Aorta (tissue), 5 donors: ENCODE measurements at places on chromosomes 6 and 20. TPM values are rescaled to one million over a fixed set of nuclear protein-coding genes. Genes with fewer than 3 reads are reported as not detected.

Gene CCN5
- total RNA-seq: 59.4 TPM

Gene NKAPL
- 1.6 TPM for total RNA-seq

DNA sequence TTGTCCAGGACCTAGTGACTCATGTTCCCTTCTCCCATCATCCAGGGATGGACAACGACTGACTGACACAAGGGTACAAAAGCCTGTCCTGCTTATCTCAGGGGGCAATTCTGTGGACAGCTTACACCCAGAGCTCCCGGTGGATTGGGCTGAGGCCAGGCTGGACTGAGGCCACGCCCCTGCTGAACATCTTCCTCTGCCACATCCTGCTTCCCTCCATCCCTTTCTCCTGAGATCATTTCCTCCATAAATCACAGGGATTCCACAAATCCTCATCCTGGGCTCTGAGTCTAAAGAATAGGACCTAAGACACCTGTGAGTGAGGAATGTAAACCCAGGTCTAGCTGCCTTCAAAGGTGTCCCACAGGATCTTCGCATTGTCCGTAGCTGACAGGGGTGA lies 30.4 kb upstream of the RNF24 start:
- no peak for DNase-seq

Gene CYP24A1
- not detected for total RNA-seq

Gene VSX1
- total RNA-seq: not detected

DNA sequence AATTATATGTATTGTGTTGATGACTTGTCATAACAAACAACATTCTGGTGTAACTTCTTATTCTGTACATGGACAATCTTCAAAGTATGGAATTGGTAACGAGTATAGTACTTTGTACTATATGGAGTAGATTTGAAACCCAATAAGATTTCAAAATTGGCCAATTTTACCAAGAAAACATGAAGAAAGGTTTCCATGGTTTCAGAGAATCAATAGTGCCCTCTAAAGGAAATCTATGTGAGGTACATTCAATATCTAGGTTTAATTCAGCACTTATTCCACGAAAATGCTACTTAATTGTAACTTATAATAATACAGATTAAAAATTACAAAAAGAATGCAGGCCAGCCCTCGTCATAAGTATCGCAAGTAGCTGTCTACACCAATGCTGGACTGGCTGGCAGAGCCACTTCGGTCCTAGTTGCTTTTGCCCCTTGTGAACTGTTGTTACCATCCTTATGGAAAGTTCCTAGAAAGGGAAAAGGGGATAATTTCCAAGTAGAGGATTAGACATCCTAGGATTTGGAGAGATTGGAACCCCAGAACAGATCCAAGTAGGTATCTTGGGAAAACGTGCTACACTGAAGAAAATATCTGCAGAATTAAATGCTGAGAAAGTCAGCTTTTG lies 70.9 kb downstream of the LCA5 start:
- no peak for DNase-seq

Gene FOXP4
- 36.2 TPM for total RNA-seq

Gene TRIM15
- total RNA-seq: not detected

Gene PNLDC1
- total RNA-seq: not detected

Gene GOPC
- total RNA-seq: 21.2 TPM

DNA sequence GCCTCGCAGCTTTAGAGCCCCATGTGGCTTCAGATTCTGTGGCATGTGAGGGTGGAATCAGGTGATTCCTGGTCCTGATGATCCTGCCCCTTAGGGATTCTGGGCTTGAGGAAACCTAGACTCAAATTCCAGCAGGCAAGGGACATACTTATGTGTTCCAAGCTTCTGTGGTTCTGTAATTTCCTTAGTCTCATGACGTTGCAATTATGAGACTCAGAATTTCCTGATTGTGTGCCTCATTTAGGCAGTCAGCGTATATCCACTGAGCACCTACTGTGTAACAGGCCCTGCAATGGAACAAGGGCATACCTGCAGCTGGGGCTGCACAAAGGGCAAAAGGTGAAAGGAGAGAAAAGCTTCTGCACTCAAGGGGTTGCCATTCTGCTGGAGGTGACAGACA lies 11.6 kb upstream of the BPIFB4 start:
- no peak for DNase-seq

Gene SPTLC3
- 4.1 TPM for total RNA-seq

- peak; percentile 56 for DNase-seq
These were observed 2.3 kb downstream of the SLC2A4RG start for GRCh38 chr20:63741676-63742380.

Gene NKX2-2
- not detected for total RNA-seq

GRCh38 chr20:43939762-43940121 lies 25.1 kb downstream of the TOX2 start:
- no peak for DNase-seq

DNA sequence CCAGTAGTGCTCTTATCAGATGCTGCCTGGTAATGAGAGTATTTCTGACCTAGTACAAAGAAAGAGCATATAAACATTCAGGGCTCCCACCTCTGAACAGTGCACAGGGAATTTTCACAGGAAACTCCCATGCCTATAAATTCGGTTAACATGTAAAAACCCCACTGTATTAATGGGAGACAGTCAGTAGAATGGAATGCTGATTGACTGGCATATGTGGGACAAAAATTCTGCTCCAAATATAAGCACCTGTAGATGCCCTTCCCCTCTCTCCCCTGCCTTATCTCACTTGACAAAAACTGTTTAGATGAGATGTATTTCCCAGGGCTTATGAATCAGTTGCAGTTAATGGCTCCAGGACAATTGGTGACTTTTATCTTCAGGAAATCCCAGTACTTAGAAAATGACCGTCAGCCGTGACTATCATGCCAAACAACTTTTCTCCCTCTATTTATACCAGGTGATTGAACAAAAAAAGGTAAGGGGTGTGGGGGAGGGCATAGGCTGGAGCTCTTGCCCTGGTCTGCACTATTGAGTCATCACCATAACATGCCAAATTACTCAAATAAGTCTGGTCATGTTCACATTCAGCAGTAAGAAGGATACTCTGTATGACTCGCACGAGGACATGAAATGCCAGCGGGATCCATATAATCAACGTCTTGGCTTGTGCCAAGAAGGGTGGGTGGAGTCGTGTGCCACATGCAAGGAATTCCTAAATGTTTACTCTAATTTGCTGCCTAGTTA lies 176.4 kb upstream of the BMP2 start:
- DNase-seq: no peak

DNA sequence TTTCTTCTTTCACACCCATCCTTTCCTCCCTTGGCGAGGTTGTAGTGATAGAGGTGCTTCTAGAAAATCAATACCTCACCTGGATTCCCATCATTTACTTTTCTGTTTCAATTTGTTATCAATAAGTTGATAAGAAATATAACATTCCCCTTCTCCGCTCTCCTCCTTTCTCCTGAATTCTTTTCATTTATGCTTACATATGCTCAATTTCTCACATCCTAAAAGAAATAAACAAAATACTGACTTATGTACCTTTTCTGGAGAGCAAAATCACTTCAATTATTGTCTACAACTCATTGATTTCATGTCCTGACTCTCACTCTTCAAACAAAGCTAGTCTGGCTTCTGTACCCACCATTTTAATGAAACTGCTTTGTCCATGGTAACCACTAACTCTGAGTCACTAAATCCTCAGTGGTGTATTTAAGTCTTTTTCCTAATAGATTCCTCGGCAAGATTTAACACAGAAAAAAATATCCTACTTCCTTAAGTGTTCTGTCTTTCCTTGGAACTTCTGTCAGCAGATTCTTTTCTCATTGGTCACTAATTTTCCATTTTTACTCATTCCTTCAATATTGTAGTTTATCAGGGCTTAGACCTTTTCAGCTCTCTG lies 289.6 kb downstream of the RFPL4B start:
- no peak for DNase-seq

DNA sequence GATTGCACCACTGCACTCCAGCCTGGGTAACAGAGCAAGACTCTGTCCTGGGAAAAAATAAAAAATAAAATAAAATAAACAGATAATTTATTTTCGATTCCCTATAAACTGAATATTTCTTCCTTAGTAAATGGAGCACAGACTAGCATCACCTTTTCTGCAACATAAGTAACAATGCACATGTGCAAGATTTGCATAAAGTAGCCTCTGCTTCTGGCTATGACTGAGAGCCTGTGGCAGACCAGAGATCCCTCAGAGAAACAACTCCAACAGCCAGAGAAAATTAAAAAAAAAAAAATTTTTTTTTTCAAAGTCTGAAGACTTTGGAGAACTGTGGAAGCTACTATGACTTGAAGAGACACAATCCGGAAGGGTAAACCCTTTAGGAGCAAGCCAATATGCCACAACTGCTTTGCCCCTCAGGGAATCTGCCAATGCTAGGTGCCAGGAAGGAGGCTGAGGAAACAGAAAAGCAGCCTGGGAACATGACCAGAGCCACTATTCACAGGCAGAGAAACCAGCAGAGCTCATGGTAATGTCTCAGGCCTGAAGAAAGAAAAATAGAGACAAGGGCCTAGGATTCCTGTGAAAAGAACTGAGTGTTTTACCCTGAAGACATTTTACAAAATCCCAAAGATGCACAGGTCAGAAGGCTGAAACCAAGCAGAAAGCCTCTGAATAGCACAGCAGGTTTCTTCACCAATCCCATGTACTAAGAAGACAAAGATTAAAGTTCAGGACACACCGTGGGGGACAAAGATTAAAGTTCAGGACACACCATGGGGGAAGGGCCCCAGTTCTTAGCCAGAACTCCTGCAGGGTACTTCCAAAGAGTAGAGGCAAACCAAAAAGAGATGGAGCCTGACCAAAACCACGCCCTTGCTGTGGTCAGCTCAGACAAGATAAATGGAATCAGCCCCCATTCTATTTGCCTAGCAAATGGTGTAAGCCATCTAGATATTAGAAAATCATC lies 25.8 kb downstream of the B4GALT5 start:
- DNase-seq: no peak

DNA sequence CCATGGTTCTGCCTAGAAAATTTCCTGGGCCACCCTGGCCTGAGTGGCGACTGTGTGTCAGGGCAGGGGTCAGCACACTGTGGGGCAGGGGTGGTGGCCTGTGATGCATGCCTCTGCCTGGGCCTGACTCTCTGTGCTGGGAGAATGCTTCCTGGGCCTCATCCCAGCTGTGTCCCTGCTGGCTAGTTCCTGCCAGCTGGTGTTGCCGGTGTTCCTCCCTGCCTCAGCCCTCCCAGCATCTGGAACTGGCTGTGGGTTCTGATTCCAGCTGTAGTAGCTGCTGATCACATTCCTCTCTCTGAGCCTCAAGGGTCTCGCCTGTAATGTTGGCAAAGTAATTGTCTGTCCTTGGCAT lies 101.5 kb downstream of the SYCP2 start:
- DNase-seq: no peak

Gene EMILIN3
- total RNA-seq: 0.39 TPM

GRCh38 chr20:44326391-44327159 lies 10.3 kb upstream of the R3HDML start:
- DNase-seq: no peak

GRCh38 chr20:42706759-42707158 lies 482.9 kb downstream of the PTPRT start:
- no peak for DNase-seq

Gene CRISP3
- not detected for total RNA-seq

DNA sequence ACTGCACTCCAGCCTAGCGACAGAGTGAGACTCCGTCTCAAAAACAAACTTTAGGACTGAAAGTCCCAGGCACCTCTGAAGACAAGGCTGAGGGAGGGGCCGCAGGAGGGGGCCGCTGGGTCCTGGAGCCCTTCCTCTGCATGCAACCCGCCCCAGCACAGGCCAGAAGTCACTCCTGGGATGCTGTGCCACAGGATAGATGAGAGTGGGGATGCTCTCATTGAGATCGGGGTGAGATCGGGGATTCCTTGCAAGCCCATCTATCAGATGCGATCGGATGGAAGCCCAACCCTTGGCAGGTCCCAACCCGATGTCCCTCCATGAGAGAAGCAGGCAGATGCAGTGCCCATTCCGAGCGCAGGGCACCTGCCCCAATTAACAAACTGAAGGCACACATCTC lies 66.5 kb downstream of the WDR27 start:
- no peak for DNase-seq

Gene APCDD1L
- total RNA-seq: 1.7 TPM

GRCh38 chr6:134216301-134217010 lies 101.5 kb downstream of the SGK1 start:
- no peak for DNase-seq

DNA sequence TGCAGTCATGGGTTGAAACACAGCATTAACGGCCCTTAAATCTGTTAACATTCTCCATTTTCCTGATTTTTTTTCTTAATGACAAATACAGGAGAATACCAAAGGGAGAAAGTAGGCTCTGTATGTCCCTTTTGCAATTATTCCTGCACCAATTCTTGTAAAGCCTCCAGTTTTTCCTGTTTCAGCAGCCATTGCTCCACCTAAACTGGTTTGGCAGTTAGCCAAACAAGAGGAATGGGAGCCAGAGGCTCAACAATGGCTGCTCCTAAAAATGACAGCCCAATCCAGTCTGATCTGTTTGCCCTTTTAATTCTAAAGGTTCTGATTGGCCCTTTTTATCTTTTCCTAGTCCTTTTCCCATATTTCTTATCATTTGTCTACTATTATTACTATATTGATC lies 284.2 kb upstream of the SGK1 start:
- no peak for DNase-seq

DNA sequence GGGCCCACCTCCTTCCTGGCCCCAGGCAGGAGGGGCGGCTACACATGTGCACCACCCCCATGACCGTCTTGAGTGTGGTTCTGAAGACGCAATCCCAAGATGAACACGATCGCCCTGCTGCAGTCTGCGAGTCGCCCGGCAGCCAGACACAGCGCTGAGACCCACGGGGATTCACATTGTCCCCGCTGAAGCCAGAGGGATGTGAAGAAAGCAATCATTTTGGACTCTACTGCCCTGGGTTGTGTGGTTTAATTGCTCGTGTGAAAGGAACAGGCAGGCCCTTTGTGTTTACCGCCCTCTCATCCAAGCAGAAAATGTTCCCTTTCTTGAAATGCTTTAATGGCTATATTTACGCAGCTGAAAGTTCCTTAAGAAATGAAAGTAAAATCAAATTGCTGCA lies 279.5 kb downstream of the TAF4 start:
- DNase-seq: peak; percentile 7

DNA sequence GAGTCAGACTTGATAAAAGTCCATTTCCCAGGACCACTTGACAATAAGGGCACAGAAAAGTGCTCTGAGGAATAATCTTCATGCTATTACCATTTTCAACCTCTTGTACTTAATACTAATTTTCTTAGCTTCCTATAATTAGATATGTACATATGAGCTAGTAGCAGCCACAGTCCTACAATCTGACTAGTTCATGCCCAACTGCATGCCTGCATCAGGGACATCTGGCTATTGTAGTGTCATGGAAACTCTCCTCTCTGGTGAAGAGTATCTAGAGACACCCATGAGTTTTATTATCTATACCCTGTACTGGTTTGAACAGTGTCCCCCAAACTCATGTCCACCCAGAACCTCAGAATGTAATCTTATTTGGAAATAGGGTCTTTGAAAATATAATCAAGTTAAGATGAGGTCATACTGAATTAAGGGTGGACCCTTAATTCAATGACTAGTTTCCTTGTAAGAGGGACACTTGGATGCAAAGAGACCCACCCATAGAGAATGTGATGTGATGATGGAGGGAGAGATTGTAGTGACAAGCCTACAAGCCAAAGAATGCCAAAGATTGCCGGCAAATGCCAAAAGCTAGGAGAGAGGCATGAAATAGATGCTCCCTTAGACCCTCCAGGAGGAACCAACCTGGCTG lies 13.9 kb upstream of the TRIM39 start:
- no peak for DNase-seq
